ENCODE measurements at places on chromosomes 1 and 21.

DNA sequence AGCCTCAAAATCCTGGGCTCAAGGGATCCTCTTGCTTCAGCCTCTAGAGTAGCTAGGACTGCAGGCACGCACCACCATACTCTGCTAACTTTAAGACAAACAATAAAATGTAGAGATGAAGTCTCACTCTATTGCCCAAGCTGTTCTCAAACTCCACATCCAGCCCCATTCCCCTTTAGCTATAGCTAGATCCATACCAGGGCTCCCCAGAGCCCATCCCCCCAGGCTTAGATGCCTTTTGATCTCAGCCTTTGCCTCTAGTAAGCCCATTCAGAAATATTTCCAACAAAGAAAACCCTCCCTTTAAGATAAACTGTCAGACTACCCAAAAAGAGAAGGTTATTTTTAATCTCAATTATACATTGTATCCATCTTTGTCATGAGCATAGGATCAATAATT lies 325.4 kb downstream of the CHRM3 start:
- DNase-seq = no peak

DNA sequence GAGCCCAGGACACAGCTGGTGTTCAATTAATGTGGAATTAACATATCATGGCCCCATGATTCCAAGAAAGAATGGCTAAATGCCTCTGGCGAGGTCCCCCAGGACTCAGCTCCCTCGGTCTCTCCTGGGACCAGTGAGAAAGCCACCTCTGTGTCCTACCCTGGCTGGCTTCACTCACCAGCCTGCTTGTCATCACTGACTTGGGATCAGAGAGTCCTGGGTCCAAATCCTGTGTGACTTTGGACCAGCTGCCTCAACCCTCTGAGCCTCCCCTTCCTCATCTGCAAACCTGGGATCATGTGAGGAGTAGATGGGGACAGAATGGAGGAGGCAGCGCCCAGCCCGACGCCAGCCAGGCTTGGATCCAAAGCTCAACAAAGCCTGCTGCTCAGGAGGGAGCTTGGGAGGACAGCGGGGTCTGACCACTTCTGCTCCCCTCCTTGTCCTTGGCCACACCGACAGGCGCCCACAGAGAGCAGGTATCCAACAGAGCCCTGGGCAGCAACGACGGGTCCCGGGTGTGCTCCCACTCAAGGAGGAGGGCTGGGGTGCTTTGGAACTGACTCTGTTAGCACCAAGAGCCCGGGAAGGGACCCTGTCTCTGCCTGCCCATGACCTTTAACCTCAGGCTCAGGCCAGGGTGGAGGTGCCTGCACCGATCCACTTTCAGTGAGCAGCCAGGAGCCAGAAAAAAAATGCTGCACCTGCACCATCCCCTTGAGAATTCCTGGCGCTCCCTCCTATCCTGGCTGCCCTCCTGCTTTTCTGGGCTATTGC lies 3.2 kb downstream of the SH2D5 start:
- no peak for DNase-seq

- DNase-seq = no peak
Observed at GRCh38 chr1:1875932-1876331, 15.0 kb downstream of the GNB1 start.

DNA sequence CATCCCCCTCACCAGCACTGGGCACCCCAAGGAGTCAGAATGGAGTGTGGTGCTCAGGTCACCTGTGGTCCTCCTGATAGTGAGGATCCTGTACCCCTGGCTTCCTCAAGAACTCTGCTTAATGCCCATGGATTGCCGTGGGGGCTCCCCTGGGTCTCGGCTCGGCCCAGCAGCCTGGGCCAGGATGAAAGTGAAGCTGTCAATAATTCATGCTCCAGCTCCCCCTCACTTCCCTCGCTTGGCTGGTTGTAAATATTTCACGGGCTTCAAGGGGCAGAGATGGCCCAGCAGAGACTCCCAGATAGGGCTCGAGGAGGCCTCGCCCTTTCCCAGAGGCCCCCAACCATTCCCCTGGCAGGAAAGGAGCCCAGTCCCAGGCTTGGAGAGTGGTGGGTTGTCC lies 42.6 kb upstream of the KCNA10 start:
- no peak for DNase-seq

- peak; percentile 52 for DNase-seq
Observed at GRCh38 chr1:176559878-176560277, 96.9 kb downstream of the PAPPA2 start.

GRCh38 chr1:78079580-78079979 lies 33.8 kb downstream of the GIPC2 start:
- no peak for DNase-seq

- no peak for DNase-seq
Observed at GRCh38 chr1:168180148-168180524, 1.4 kb downstream of the TIPRL start.

GRCh38 chr1:238606896-238607295 lies 716.2 kb upstream of the ZP4 start:
- no peak for DNase-seq

GRCh38 chr1:232880354-232880753 lies 70.1 kb upstream of the NTPCR start:
- no peak for DNase-seq

DNA sequence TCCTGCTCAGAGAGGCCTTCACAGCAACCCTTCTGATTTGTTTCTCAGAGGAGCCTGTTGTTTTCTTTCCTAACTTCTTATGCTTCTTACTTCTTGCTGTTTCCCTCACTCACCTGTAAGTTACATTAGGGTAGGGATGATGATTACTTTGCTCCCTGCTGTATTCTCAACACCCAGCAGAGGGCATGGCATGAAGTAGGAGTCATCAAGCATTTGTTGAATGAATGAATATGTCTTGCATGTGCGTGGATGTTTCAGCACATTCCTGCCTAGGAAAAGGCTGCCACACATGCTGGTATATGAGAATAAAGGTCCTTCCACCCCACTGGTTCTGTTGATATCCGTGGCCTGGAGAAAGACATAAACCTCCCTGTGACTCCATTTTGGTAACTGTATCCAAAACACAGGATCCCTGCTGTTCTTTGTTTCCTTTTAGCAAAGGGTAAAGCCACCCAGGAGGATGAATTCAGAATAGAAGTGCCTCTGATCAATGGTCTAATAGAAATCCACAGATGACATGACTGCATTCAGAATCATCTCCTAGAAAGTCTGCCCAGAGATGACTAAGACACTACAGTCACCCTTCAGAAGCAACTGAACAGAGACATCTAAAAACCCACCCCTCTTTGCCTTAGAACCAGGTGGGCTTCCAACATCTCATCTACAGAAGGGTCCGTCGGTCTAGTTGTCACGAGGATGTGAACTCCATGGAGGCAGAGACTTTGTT lies 168.8 kb downstream of the ZSCAN20 start:
- no peak for DNase-seq

DNA sequence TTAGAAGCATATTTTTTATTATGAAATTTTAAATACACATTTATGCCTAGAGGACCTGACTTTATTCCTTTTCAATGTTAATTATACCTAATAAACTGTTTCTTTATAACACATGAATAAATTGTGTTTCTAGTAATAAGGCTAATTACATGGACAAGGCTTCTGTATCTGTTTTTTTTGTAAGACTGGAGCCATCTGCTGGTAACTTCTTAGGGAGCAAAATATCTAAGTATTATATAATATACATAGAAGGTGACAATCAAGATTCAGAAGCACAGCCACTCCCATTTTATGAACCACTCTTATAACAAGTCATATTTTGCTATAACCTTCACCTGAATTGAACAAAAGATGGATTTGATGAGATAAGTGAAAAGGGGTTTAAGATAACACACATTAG lies 84.2 kb downstream of the LBR start:
- DNase-seq = no peak

DNA sequence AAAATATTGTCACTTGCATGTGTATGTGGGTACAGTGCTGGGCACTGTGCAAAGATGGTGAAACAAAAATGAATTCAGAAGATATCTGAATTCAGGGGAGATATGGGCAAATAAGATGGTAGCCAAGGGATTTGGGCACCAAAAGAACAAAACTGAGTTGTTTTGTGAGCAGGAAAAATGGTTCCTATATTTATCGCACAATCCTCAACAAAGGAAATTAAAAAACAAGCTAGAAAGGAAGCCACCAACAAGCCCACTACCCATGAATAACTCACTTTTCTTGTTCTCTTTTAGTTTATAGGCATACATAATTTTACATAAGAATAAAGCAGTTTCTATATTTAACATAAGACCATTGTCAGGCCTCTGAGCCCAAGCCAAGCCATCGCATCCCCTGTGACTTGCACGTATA lies 40.7 kb upstream of the VASH2 start:
- no peak for DNase-seq

GRCh38 chr1:4133297-4133938 lies 233.3 kb upstream of the C1orf174 start:
- no peak for DNase-seq

DNA sequence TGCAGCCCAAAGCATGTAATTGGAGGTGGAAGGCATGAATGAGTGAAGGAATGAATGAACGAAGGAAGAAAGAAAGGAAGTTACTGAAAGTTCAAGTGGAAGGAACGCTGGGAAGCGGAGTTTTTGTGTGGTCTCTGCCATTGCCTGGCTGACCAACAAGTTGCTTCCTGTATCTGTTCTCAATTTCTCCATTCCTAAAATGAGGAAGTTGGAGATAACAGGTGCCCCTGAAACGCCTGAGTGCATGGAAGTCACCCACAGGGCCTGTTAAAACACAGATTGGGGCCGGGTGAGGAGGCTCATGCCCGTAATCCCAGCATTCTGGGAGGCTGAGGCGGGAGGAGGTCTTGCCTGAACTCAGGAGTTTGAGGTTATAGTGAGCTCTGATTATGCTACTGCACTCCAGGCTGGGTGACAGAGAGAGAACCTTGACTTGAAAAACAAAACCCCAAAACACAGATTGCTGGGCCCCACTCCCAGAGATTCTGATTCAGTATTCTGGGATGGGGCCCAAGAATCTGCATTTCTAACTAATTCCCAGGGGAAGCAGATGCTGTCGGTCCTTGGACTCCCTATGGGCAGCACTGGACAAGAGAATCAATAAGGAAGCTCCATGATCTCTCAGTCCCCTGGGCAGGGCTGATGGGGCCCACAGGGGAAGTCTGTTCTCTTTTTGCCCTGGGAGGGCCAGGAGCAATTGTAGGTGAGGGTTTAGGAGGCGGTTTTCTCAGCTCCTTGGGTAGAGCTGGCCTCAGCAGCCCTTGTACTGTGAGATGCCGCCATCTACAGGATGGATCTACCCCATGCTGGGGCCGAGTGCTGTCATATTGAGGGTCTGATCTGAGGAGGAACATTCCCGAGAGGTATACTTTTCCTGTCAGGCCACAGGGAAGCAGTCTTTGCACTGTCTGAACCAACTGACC lies 3.3 kb upstream of the CNR2 start:
- peak; percentile 16 for DNase-seq

DNA sequence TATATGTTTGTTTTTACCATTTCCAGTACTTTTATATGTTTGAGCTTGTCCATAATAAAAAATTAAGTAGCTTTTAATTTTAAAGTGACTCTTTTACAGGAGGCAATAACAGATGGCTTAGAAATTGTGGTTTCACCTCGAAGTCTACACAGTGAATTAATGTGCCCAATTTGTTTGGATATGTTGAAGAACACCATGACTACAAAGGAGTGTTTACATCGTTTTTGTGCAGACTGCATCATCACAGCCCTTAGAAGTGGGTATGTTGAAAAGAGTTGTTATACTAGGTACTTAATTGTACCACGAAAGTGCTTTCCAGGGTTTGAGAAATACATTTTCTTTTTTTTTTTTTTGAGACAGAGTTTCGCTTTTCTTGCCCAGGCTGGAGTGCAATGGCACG lies 46.1 kb downstream of the RNF2 start:
- no peak for DNase-seq

DNA sequence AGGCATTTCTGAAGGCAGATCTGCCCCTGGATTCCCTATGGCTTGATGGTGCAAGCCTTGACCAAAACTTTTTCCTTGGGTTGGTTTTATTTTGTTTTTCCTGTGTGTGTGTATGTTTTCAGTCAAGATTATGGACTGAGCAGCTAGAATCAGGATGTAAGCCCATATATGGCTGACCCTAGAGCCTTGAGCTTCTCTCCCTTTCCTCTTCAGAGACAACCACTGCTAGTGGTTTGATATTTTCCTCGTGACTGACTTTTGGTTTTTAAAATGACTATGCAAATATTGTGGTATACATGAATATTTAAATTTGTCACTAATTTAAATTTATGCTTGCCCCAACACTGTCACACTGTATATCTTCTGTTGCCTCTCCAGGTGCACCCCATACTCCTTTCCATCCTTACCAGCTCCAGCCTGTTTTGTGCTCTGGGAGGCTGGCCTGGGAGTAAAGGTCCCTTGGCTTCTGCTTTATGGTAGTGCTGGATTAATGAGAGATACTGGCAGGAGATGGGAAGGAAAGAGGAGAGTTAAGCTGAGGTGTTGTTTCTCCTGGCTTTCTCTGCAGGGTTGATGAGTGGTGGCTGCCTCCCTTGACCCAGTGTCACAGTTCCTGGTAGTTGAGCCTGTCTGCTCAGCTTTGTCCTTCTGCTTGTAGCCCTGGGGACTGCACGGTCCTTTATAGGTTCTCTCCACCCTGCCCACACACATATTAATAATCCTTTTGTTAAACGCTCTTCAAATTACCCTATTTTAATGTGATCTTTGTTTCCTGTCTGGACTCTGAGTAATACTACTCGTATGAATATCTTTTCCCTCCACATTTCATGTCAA lies 44.4 kb downstream of the RWDD3 start:
- DNase-seq = no peak

GRCh38 chr1:29831500-29832117 lies 595.3 kb downstream of the PTPRU start:
- DNase-seq = no peak

DNA sequence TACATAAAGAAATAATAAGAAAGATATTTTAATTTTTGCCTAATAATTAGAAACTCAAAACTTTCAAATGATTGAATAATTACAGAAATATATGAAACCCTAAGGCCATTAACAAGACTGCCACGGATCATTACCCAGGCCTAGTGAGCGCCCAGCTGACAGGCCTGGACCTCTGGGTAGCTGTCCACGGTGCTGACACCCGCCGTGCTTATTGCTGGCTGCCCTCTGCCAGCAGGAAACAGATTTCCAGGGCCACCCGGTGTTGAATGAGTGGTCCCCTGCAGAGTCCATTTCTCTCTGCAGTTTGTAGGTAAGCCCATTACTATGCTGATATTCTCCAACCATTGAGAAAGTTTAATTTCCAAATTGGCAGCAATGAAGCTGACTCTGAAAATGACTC lies 254.4 kb upstream of the GJB5 start:
- no peak for DNase-seq

- no peak for DNase-seq
Observed at GRCh38 chr1:100164702-100165101, 13.4 kb downstream of the LRRC39 start.

Data from NCI-H446 treated with DMSO at 0.1 percent for 48 hours (cell line).